ENCODE measurements at places on chromosomes 1 and 21.

DNA sequence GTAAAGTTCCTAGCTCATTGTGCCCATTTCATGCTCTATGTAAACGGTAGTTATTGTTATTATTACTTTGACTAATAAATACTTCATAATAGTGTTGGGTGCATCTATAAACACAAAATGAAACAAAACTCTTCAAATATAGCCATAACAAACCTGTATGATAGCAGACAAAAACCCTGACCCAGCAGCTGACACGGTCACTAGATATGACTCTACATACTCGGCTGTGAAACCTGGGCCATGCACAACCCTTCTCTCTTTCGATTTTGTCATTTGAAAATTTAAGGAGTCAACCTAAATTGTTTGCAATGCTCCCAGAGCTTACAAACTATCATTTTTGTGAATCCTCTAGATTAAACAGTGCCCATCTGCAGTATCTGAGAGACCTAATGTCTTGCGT, 8.0 kb upstream of the RGS13 start:
- no peak for DNase-seq

- no peak for DNase-seq
Observed at GRCh38 chr1:203937678-203938330, 76.4 kb downstream of the SNRPE start.

GRCh38 chr1:163604896-163605295, 283.1 kb downstream of the NUF2 start:
- no peak for DNase-seq

DNA sequence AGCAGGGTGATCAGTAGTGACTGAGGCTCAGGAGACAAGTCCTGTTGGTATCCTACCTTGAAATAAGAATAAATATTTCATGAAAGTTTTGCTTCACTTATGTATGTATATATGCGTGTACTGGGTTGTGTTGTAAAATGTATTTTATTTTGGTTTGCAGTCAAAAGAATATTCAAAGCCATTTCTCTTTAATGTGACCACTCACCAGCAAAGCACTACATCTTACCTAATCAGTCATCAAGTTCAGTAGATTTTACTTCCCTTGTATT, 11.0 kb downstream of the SCP2 start:
- DNase-seq, result no peak

GRCh38 chr21:46001821-46002681, 20.5 kb downstream of the COL6A1 start:
- no peak for DNase-seq

GRCh38 chr1:61925591-61926298, 183.5 kb downstream of the PATJ start:
- DNase-seq, result no peak

- DNase-seq, result no peak
Observed at GRCh38 chr21:42780617-42781016, 98.7 kb downstream of the WDR4 start.

DNA sequence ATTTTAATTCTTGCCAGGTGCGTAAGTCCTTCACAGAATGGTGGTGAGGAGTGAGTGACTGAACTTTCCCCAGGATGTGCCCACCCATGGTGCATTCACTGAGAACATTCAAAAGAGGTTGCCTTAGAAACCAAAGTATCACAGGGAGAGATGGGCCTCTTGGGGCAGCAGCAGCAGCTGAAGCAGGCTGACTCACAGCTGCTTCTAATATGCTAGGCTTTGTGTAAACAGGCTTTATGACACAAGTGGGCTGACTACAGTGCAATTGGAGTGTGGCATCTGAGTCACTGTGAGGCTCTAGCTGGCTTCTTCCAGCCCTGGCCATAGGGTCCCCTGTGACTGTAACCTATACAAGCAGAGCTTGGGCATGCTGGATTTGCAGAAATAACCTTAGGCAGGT, 12.6 kb downstream of the PIGP start:
- DNase-seq, result no peak

DNA sequence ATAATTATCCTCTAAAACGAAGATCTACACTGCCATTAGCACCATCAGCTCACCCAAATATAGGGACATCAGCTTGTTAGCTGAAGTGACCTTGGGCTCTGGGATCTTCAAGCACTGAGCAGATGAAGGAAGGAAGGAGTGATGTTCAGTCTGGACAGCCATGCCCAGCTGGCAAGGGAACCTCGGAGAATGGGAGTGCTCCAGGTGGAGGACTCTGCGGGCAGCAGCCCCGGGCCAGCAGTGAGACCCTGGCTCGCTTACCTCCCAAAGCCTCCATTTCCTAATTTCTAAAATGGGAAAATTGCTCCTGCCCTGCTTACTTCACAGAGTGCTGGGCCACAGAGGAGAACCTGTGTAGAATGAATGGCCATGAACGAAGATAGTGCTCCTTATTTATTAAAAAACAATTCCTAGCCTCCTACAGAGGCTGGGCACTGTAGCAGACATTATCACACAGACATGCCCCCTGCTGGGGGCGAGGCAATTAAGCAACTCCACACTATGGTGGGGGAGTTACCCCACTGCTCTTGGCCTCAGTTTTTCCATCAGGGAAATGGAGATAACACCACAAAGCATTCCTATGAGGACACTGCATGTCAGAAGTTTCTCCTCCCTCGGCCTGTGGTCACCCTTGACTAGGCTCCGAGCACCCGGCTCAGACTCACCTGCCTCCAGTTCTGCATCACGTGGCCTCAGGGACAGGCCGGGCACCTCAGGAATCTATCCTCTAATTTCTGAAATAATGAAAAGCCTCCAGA, 117.6 kb downstream of the KCNN3 start:
- peak; percentile 50 for DNase-seq

DNA sequence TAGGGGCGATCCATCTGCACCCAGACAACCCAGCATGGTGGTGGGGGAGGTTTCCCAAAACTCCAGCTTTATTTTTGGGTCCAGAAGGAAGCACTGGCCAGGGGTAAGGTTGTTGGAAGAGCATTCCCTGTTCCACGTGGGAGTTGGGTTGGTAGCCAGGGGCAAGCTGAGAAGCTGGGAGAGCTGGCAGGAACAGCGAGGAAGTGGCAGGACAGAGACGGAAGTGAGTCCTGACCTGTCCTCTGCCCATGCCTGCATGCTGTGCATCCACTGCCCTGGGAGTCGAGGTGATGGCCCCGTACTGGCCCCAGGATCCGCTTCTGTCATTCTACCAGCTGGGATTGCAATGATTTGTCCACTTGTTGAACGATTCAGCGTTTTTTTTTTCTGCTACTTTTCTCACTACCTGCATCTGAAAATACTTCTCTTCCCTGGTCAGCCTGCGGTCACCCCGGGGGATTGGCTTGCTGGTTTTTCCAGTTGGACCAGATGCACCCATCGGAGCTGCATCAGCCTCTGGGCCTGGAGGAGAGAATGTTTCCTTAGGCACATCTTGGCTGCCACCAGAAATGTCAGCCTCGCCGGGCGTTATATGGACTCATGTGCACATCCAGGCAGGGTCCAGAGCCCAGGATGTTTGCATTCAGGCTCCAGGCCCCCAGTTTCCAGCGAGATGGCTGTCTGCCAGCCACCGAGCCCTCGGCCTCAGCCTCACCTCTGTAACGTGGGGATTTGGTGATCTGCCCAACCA, 28.3 kb upstream of the TMPRSS2 start:
- DNase-seq, result no peak

- no peak for DNase-seq
Observed at GRCh38 chr1:186559601-186560116, 98.7 kb upstream of the PDC start.

Data from activated CD8-positive, alpha-beta memory T cell treated with anti-CD3 and anti-CD28 coated beads for 24 hours (primary cell).